ENCODE measurements at places on chromosomes 5 and 9. TPM values are rescaled to one million over a fixed set of nuclear protein-coding genes. Genes with fewer than 3 reads are reported as not detected.

Gene SPINK4
- total RNA-seq, result 0.53 TPM

DNA sequence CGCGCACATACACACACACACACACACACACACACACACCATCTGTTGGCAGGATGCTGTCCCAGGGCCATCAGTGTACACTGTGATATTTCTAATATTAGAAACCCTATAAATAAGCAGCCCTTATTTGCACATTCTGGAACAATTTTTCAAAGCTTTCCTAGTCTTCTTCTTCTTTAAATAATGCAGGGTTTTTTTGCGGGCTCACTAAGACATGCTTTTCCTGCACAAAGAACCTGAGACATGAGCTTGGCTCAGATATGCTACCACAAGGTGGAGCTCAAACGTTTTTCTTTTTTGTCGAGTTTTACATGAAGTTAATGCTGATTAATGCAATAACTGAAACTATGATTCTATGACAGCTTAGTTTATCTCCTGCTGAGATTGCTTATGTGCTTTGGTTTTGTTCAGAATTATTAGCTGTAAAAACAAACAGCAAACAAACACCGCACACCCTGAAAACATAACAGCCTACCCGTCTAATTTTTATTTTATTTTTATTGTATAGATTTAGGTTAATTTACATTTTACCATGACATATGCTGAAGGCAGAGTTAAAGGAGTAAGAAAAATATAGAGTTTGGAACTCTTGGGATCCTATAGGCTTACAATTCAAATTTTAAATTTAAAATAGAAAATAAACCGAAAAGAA lies 95.8 kb downstream of the ALDH1A1 start:
- H3K27ac ChIP-seq, result peak overlapping the region; percentile 99
- H3K4me3 ChIP-seq, result no peak overlapping the region
- H3K4me1 ChIP-seq, result peaks cover 30% of the 10 kb centered on the region
- peak; percentile 65 for DNase-seq

DNA sequence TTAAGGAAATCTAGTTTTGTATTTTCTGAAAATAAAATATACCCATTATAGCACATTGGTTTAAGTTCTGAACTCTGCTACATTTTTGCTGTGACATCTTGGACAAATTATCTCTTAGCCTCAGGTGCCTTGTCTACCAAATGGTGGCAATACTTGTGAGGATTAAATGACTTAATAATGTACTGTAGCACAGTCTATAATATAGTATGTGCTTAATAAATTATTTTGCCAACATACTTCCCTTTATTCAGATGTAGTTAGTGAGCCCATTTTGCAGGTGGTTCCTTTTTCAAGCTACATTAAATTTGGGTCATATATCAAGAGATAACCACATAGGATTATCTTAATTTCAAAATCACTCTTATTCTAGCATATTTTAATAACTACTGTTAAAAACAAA lies 3.2 kb downstream of the ETF1 start:
- H3K36me3 ChIP-seq, result 0 out of 2 replicates have a peak, but pooled peaks cover 1% of the 10 kb centered on the region
- peaks cover 67% of the 10 kb centered on the region for H3K4me1 ChIP-seq
- no peak for DNase-seq
- peak overlapping the region; percentile 3 for H3K4me3 ChIP-seq
- peak overlapping the region; percentile 10 for H3K27ac ChIP-seq

GRCh38 chr9:121984726-121985402 lies 108.2 kb downstream of the TTLL11 start:
- H3K27ac ChIP-seq, result no peak overlapping the region
- H3K27me3 ChIP-seq, result no peaks in the 10 kb centered on the region
- no peak overlapping the region for H3K4me3 ChIP-seq
- no peaks in the 10 kb centered on the region for H3K36me3 ChIP-seq

Gene PCSK1
- total RNA-seq, result not detected
